Cardiac muscle cell (in vitro differentiated cells and primary cell): ENCODE measurements at places on chromosomes 5 and 9.

DNA sequence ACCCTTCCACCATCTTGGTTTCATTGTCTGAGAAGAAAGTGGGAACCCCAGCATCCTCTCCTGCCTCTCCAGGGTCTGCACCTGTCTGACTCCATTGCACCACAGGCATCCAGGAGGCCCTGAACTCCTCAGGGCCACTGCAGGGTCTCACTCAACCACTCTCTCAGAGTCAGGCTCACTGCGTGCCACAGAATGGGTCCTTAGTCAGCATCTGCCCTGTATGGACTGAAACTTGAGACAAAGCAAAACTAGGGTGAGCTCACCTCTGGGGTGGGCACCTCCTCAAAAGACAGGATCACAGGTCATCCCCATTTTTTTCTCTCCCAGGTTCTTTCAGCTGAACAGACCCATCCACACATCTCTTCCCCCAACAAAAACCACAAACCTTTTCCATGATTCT lies 59.2 kb upstream of the CPEB4 start:
- H3K27ac ChIP-seq = no peak overlapping the region
- no peaks in the 10 kb centered on the region for H3K36me3 ChIP-seq
- no peak for DNase-seq
- H3K4me3 ChIP-seq = no peak overlapping the region
- no peaks in the 10 kb centered on the region for H3K27me3 ChIP-seq
- peaks cover 22% of the 10 kb centered on the region for H3K4me1 ChIP-seq

DNA sequence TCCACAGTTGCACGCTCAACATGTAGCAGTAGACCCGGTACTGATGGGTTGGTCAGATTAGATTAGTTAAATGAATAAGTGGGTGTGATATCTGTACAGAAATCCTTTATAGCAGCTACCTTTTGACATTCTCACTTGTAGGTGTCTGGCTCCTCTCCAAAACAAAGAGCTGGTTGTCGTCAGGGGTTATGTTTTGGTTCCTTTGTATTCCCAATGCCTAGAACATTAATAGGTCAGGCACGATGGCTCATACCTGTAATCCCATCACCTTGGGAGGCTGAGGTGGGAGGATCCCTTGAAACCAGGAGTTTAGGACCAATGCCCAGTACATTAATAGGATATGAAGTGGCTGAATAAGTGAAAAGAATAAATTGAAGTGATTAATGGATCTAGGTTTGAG lies 182.1 kb downstream of the SNCAIP start:
- H3K36me3 ChIP-seq = no peaks in the 10 kb centered on the region
- H3K27me3 ChIP-seq = no peaks in the 10 kb centered on the region
- H3K4me3 ChIP-seq = no peak overlapping the region
- peak overlapping the region; percentile 65 for H3K27ac ChIP-seq
- no peak for DNase-seq

DNA sequence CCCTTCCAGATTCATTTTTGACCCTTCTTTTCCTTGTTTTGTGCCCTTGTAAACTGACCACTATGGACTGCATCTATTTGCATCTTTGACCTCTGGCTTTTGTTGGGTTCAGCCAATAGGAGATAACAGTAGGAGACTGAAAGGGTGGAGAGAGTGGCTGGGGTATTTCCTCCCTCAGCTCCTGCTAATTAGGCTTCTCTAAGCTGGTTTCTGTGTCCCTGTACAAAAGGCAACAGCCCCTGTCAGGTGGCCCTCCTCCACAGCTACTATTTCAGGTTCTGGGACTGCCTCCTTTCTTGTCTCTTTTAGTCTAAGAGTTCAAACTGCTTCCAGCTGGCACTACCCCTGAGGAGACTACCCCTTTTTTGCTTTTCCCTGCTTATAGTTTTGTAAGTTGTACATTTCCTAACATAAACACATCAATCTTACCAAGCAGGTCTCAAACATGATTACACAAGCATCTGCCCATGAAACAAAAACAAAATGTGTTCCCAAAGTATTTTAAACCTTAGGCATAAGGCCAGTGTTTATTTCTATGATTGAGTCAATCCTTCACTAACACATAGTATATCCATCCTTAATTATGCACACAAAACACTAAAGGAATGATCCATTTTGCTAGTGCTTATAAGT lies 262.0 kb upstream of the TRPM3 start:
- no peak overlapping the region for H3K4me3 ChIP-seq
- H3K27me3 ChIP-seq = no peaks in the 10 kb centered on the region
- peak overlapping the region; percentile 8 for H3K27ac ChIP-seq
- peaks cover 6% of the 10 kb centered on the region for H3K4me1 ChIP-seq

GRCh38 chr5:67842806-67843205 lies 372.8 kb upstream of the PIK3R1 start:
- H3K4me3 ChIP-seq = no peak overlapping the region
- no peaks in the 10 kb centered on the region for H3K4me1 ChIP-seq
- no peaks in the 10 kb centered on the region for H3K36me3 ChIP-seq

DNA sequence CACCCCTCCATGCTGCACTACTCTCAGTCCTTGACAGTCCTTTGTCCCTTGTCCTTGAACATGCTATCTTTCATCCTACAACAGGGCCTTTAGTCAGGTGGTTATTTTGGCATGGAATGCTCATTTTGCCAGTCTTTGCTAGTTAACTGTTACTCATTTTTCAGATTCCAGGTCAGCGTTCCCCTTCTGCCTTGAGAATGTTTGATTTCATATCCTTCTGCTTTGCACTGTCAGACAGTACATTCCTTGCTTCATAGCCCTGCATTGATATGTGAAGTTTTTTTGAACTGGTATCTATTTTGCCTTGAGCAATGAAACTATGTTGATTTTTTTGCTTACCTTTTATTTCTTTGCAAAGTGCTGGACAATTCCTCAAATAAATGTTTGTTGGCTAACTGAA lies 638.2 kb upstream of the SEMA6A start:
- H3K36me3 ChIP-seq = no peaks in the 10 kb centered on the region
- no peak overlapping the region for H3K4me3 ChIP-seq
- no peaks in the 10 kb centered on the region for H3K4me1 ChIP-seq
- no peaks in the 10 kb centered on the region for H3K27me3 ChIP-seq
- no peak overlapping the region for H3K27ac ChIP-seq

GRCh38 chr9:15622318-15622971 lies 69.6 kb downstream of the CCDC171 start:
- no peaks in the 10 kb centered on the region for H3K27me3 ChIP-seq

DNA sequence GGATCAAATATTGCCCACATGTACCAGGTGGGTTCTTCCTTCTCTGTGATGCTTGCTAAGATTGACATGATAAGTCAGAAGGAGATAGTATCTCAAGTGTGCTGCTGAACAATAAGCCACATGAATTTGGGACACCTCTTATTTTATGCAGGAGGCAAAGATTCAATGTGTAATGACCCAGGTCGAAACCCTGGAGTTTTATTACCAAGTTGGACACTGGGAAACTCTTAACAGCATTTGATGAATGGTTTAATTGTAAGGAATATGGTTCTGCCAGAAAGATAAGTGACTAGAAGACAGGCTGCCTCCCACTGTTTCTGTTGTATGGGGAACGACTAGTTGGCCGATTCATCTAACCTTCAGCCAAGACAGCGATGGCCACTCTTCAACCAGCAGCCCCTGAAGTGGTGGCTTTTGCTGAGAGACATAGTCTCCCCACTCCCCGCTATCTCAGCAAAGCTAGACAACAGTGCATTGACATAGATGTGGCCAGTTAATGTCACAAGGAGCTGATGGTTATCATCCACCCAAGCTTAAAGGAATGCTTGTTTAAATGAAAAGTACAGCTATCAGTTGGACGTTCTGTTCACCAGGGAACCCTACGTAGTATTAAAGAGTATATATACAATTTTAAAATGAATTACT lies 407.7 kb downstream of the KDM4C start:
- H3K27me3 ChIP-seq = no peaks in the 10 kb centered on the region
- DNase-seq = no peak
- H3K27ac ChIP-seq = peak overlapping the region; percentile 79
- H3K4me1 ChIP-seq = peaks cover 60% of the 10 kb centered on the region

- no peaks in the 10 kb centered on the region for H3K27me3 ChIP-seq
- peak; percentile 23 for DNase-seq
- H3K4me3 ChIP-seq = no peak overlapping the region
Measured at GRCh38 chr9:109478665-109479380, 19.3 kb downstream of the PTPN3 start.

GRCh38 chr5:137891849-137892248 lies 2.6 kb downstream of the PKD2L2 start:
- no peak for DNase-seq
- H3K36me3 ChIP-seq = no peaks in the 10 kb centered on the region
- H3K27ac ChIP-seq = no peak overlapping the region
- no peaks in the 10 kb centered on the region for H3K27me3 ChIP-seq
- H3K4me1 ChIP-seq = peaks cover 12% of the 10 kb centered on the region

DNA sequence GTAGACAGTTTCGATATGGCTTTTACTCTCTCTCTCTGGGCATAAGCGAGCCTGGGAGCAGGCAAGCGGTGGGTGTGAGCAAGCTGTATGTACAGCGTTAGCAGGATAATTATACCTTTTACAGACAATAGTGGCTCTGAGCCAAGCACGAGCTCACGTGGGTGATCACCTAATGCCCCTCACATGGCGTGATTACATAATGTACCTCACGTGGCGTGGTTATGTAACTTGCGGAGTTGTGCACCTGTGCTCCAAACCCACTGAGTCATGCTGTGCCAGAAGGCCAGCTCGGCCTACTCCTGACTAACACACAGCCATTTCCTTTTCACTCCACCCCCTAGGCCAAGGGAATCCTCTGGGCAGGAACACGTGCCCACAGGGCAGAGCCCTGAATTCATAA lies 797.2 kb downstream of the EFNA5 start:
- no peak overlapping the region for H3K27ac ChIP-seq
- no peaks in the 10 kb centered on the region for H3K36me3 ChIP-seq
- H3K4me1 ChIP-seq = no peaks in the 10 kb centered on the region
- H3K27me3 ChIP-seq = no peaks in the 10 kb centered on the region

DNA sequence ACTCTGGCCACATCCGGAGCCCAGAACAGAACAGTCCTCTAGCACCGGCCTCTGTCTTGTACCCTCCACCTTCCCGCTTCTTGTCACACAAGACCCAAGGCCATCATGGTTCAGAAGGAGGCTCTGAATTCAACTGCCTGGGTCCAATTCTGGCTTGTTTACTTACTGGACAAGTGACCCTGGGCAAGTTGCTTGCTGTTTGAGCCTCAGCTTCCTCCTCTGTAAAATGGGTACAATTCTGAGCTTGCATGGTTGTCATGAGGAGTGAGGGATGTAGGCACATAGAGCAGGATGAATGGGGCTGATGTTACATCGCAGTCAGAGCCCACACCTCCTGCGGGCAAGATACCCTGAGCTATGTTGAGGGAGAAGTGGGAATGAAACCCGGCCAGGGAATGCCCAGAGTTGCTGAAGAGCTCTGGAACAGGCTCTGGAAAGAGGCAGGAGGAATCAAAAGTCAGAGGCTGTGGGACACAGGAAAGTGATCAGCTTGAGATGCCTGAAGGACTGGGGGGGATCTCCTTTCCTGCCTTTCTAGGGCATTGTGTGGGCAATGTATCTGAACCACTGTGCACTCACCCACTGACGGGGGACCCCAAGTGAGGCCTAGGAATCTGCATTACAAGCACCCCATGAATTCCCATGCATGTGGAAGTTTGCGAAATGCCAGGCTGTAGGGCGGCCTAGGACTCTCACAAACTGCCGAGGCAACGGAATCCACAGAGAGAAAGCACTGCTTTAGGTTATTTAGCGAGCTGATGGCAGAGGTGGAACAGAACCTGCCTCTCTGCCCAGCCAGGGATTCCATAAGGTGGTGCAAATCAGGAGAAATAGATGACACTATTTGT lies 29.4 kb upstream of the IL17B start:
- no peak overlapping the region for H3K4me3 ChIP-seq
- H3K27me3 ChIP-seq = no peaks in the 10 kb centered on the region
- DNase-seq = no peak
- H3K36me3 ChIP-seq = no peaks in the 10 kb centered on the region
- H3K27ac ChIP-seq = peak overlapping the region; percentile 71

GRCh38 chr9:136499071-136499934 lies 16.5 kb upstream of the SEC16A start:
- no peak overlapping the region for H3K4me3 ChIP-seq
- no peaks in the 10 kb centered on the region for H3K27me3 ChIP-seq
- H3K4me1 ChIP-seq = no peaks in the 10 kb centered on the region
- H3K27ac ChIP-seq = no peak overlapping the region
- H3K36me3 ChIP-seq = peaks cover 6% of the 10 kb centered on the region

DNA sequence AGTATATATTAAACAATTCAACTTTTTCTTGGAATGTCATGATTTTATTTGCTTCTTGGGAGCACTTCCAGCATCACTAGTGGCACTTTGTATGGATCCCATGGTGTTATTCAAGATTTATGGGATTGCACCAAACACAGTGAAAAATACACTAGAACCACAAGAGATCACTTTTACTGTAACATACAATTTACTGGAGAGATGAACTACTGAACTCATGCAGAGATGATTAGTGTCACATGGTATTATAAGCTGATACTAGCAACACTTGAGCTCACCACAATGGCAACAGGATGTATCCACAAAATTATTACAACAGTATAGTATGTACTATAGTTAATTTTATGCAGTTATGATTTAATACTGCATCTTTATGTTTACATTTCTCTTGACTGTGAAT lies 16.3 kb upstream of the SLC36A2 start:
- no peaks in the 10 kb centered on the region for H3K4me1 ChIP-seq
- no peaks in the 10 kb centered on the region for H3K36me3 ChIP-seq
- DNase-seq = no peak
- H3K27ac ChIP-seq = no peak overlapping the region
- H3K27me3 ChIP-seq = no peaks in the 10 kb centered on the region

- no peak overlapping the region for H3K4me3 ChIP-seq
- peak; percentile 94 for DNase-seq
- no peak overlapping the region for H3K27ac ChIP-seq
- no peaks in the 10 kb centered on the region for H3K27me3 ChIP-seq
Measured at GRCh38 chr9:131773911-131774379, 34.1 kb upstream of the RAPGEF1 start.

DNA sequence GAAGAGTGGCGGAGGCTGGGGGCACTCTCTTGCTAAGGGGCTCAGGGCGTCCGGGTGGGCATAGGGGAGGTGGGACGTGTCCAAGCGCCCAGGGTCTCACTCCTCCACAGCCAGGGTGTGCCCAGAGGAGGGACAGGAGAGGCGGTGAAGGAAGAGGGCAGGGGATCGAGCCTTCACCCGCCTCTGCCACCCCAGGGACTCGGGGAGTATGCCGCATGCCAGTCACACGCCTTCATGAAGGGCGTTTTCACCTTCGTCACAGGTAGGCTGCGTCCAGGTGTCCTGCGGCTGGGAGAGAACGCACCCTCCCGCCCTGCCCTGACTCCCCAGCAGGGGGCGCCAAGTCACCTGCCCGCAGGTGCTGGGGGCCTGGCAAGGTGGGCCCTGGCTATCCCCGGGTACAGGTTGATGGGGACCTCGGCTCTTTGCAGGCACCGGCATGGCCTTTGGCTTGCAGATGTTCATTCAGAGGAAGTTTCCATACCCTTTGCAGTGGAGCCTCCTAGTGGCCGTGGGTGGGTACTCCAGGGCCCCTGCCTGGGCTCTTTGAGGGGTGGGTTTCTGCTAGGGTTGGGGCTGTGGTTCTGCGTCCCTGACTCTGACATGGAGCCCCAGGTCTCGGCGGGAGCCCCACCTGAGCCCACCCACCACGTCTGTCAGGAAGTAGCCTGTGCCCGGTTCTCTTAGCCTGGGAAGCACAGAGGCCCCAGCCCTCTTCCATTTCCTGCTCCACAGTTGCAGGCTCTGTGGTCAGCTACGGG lies 552 bp downstream of the TMEM141 start:
- no peaks in the 10 kb centered on the region for H3K27me3 ChIP-seq
- H3K36me3 ChIP-seq = no peaks in the 10 kb centered on the region
- H3K4me1 ChIP-seq = peaks cover 57% of the 10 kb centered on the region
- H3K27ac ChIP-seq = peak overlapping the region; percentile 99

GRCh38 chr9:8408575-8409190 lies 609.1 kb upstream of the DMAC1 start:
- peaks cover 16% of the 10 kb centered on the region for H3K4me1 ChIP-seq
- H3K27me3 ChIP-seq = no peaks in the 10 kb centered on the region
- DNase-seq = no peak
